ENCODE measurements at places on chromosomes 11 and 22.

GRCh38 chr11:23111527-23111926, 251.3 kb upstream of the CCDC179 start:
- no peak for DNase-seq

- DNase-seq = no peak
Measured at GRCh38 chr22:48366056-48366455, 1461.6 kb downstream of the BRD1 start.

DNA sequence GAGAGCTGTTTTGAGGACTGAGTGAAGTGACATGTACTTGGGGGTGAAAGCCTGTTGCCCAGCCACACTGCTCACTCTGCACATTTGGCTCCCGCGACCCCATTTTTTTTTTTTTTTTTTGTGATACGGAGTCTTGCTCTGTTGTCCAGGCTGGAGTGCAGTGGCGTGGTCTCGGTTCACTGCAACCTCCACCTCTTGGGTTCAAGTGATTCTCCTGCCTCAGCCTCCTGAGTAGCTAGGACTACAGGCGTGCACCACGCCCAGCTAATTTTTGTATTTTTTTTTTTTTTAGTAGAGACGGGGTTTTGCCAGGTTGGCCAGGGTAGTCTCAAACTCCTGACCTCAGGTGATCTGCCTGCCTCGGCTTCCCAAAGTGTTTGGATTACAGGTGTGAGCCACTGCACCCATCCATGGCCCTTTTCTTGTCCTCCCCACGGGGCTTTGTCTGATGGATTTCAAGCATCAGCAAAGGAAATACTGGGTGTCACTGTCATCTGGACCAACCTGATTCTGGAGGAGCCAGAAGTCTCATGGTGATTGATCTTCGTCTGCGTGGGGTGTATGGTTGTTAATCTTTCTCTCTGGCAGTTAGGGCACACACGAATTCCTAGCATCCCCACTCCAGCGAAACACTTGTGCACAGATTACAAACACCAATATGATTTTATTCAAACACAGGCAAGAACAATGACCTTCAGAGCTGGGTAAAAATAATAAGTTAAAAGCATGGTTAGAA, 3.4 kb upstream of the UCP3 start:
- DNase-seq = no peak

GRCh38 chr22:35950262-35950661, 78.4 kb downstream of the RBFOX2 start:
- no peak for DNase-seq

GRCh38 chr11:71937826-71938225, 9.0 kb downstream of the RNF121 start:
- no peak for DNase-seq

GRCh38 chr22:34866495-34867131, 199.3 kb upstream of the ISX start:
- DNase-seq = no peak

DNA sequence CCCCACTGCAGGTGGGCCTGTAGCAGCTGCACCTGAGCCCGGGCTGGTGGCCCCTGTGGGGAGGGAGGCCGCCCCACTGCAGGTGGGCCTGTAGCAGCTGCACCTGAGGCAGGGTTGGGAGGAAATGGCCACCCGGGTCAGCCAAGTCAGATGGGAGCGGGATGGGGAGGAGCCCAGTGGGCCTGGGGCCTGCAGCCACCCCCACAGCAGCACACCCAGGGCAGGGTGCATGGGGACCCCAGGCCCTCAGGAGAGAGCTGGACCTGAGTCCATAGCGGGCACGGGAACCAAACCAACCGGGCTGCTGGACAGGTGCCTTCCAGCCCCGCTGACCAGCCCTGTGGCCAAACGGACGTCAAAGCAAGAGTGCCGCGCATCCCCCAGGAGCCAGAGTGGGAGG, 61.7 kb downstream of the BRD1 start:
- DNase-seq = no peak

DNA sequence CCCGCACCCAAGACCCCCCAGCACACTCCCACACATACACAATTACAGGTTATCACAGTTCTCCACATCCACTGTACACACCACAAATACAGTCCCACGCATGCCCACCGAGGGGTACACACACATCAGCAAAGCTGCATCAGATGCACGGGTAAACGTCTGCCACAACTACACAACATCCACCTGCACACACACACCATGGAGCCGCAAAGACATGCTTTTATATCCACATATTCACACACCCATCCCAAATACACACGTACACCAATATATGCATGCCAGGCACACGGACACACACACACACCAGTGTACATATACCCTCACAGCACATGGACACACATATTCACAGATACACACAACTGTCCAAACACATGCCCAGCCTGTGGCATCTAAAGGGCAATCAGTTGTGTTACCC, 5.4 kb upstream of the KCNJ4 start:
- DNase-seq = no peak

DNA sequence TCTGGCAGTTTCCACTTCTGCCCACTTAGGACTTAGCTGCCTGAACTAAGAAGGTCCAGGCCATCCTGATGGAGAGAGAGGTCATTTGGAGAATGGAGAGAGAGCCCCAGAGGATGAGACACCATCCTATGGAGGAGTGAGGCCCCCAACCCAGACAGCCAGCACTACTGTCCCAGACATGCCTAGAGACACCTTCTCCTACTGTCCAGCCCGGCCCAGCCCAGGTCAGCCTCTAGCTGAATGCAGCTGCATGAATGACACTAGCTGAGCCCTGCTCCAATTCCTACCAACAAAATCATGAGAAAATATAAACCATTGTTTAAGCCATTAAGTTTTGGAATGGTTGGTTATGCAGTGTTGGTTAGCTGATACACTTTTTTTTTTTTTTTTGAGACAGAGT, 47.4 kb downstream of the APOL3 start:
- DNase-seq = no peak

DNA sequence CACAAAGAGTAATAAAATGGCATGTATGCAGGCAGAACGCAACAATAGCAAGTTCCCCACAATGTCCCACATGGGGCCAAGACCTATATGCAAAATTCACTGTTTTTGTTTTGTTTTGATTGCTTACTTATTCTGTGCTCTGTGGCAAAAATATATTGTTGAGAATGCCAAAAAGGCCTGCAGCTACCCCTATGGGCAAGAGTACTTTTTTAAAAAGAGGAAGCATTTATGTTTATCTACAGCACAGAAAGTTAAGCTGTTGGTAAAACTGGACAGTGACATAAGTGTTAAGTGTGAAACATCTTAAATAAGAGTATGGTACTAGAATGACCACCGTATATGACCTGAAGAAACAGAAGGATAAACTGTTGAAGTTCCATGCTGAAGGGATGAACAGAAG, 301.9 kb upstream of the ZC3H12C start:
- DNase-seq = no peak

GRCh38 chr11:121212536-121213361, 79.8 kb upstream of the SC5D start:
- no peak for DNase-seq

- DNase-seq = no peak
Measured at GRCh38 chr11:132080127-132080526, 709.7 kb downstream of the NTM start.

- peak; percentile 54 for DNase-seq
Measured at GRCh38 chr11:76763573-76764346, 19.4 kb upstream of the TSKU start.

- DNase-seq = no peak
Measured at GRCh38 chr11:106493751-106494150, 416.3 kb downstream of the AASDHPPT start.

DNA sequence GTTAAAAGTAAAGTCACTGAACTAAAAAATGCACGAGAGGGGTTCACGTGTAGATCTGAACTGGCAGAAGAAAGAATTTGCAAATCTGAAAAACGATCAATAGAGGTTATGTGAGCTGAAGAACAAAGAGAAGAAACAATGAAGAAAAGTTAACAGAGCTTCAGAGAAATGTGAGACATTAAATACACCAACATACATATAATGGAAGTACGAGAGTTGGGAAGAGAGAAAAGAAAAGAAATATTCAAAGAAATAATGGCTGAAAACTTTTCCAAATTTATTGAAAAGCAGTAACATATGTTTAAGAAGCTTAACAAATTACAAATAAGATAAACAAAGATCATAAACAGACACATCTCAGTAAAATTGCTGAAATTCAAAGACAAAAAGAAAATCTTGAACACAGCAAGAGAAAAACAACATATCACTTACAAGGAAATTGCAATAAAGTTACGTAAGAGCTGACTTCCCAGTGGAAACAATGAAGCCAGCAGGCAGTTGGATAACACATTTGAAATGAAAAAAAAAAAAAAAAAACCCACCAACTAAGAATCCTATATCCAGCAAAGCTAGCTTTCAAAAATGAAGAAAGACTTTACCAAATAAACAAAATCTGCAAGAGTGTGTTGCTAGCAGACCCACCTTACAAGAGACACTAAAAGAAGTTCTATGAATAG, 56.8 kb downstream of the EMSY start:
- DNase-seq = no peak

DNA sequence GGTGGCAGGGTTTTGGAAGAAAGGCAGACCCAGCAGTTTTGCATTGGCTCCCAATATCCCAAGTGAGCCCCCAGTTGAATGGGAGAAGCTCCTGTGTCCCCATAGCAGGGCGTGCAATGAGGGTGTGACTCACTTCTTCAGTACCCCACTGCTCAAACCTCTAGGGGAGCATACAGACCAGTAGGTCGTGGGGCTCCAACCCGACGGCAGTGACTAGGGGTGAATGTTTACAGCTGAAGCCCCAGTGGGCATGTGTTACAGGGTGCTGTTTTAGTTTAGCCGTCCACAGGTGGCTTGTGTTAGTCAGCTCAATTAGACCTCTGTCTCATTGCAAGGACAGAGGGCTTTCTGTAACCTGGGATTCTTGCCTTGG, 564.5 kb upstream of the CNTN5 start:
- DNase-seq = no peak

DNA sequence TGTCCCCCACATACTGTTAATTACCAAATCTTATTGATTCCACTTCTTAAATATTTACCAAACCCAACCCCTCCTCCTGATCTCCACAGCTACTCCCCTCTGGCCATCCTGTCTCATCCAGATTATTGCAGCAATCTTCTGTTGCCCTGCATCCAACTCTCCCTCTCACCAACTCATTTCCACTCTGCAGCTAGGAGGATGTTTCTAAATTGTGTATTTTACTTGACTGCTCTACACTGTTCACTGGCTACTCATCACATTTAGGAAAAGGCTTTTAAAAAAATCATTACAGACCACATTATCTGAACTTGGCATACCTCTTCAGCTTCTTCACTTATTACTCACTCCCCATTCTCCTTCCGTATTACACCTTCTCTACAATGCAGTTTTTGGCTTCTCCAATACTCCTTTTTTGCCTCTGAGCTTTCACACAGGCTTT, 117.9 kb downstream of the ATG16L2 start:
- no peak for DNase-seq

- no peak for DNase-seq
Measured at GRCh38 chr11:8266246-8267241, 2.9 kb upstream of the LMO1 start.

DNA sequence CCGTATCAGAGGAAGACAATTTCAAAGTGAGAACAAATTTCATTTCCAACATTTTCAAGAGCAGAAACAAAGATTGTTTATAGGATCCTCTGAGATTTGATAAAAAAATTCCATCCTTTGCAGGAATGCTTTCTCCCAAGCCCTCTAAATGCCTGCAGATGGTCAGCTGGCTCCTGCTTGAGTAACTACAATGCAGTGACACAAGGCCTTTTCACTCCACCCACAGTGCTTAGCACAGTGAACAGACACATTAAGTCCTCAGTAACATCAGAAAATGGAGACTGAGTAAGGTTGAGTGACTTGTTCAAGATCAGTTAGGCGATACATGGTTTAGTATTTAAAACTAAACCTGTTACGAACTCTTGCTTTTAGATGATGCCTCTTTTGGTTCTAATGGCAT, 527.1 kb upstream of the CCDC90B start:
- DNase-seq = no peak

DNA sequence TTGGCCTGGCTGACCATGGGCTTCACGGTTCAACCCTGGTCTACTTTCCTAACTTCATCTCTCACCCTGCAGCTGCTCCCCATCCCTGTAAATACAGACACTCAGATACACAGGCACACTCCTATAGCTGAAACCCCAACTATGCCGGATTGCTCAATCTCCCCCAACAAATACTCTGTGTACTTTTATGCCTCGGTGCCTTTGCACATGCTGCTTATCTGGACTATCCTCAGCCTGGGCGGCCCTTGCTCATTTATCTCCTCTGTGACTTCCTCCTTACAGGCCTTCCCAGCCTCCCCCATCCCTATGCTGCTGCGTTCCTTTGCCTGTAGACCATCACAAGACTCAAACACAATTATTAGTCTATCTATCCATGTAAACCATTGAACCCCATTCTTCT, 76.6 kb downstream of the PKNOX2 start:
- DNase-seq = no peak

DNA sequence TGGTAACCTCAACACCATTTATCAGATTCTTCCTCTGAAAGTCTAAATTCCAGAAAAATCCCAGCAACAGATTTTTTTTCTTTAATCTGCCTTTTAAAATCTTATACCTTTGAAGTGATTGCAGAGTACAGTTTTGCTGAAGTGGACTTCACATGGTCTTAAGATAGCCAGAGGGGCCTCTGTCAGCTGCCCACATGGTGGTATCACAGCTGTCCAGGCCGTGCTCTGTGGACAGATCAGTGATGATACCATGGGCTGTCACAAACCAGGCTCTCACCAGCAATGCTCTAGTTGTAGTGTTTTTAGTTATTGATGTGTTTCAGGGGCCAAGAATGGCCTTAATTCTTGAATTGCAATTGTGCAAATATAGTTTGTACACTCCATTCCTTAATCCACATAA, 44.0 kb downstream of the PARVA start:
- DNase-seq = no peak

- no peak for DNase-seq
Measured at GRCh38 chr11:20004866-20005265, 155.4 kb downstream of the DBX1 start.

GRCh38 chr11:76599041-76600013, 71.2 kb downstream of the LRRC32 start:
- DNase-seq = no peak

- DNase-seq = no peak
Measured at GRCh38 chr11:13222285-13222684, 55.3 kb upstream of the BMAL1 start.

- DNase-seq = no peak
Measured at GRCh38 chr11:56720513-56720912, 21.6 kb downstream of the OR9G1 start.

DNA sequence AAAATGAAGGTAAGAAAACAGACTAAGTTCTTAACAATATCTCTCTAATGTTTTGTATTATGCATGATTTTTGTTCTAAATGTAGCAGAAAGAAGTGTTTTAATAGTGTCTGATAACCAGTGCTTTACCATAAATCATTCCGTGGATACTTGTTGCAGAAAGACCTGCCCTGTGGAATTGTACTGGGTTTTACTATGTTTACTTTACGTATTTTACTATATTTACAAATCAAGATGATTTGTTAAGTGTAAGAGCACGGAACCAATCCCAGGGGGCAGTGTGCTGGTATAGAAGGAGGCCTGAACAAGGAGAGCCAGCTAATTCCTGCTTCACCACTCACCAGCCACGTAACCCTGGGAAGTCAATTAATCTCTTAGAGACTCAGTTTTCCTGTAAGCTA, 1.4 kb downstream of the HTR3B start:
- DNase-seq = peak; percentile 45

GRCh38 chr22:37765498-37765897, 42.2 kb upstream of the GCAT start:
- DNase-seq = no peak

GRCh38 chr11:27557226-27557625, 50.7 kb upstream of the LIN7C start:
- DNase-seq = no peak
